ENCODE measurements at places on chromosomes 4 and X.

GRCh38 chr4:94508806-94509205 is 57.1 kb downstream of the PDLIM5 start:
- no peak for DNase-seq

DNA sequence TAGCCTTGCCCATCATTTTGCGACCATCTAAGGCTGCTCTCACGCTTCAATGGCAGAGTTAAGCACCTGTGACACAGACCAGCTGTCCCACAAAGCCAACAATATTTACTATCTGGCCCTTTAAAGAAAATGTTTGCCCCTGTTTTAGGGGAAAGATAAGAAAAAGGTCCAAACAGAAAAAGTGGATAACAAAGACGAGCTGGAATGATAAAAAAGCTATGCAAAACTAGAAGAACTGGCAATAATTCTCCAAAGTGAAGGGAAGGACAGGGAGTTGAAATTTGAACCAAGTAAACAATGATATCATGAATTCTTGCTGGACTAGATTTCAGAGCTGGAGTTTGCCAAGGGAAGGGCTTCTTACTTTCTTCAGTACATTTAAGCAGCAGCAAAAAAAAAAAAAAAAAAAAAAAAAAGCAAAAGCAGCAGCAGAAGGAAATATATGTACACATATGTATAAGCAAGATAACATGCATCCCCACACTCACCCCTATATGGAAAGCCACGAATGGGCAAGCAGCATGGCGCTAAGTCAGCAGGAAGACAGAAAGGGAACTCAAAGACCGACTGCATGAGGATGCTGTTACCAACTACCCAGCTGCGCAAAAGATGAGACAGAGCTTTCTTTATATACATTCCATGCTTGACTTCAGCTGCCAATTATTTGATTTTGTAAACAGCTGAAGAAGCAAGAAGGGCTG is 12.5 kb downstream of the TRAPPC2 start:
- DNase-seq, result no peak

DNA sequence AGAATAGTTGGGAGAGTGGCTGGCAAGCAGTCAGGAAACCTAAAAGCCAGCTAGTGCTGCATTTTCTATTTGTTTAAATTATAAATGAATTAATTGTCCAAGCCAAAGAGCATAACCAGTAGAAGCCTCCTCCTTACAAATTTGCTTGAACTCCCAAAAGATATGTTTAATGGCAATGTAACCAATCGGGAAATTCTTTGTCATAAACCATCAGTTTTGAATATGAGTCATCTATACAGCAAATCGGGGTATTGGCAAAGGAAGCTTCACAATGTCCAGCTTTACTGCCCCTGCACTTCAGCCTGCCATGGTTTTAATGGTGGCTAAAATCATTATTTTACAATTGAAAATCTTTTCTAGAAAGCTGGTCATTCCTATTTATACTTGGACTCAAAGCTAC is 216.6 kb downstream of the SHROOM3 start:
- DNase-seq, result no peak

GRCh38 chr4:158038718-158039117 is 134.1 kb downstream of the GASK1B start:
- no peak for DNase-seq

GRCh38 chr4:163331629-163332376 is 593 bp downstream of the NPY1R start:
- DNase-seq, result no peak

DNA sequence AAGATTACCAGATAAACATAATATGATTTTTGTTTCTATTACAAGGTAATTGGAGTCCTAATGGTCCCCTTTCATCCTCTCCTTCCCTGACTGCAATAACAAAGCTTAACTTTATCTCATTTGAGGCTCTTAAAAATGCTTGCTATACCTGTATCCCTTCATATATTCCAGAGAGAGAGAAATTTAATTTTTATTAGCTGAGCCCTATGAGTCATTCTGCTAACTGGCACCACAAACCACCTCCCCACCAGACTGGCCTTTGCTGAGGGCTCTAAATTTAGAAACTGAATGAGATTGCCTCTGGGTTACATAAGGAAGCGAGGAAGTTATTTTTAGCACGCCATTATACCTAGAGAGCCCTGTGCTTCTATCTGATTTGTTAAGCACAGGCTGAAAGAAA is 27.4 kb downstream of the CBLL2 start:
- no peak for DNase-seq

DNA sequence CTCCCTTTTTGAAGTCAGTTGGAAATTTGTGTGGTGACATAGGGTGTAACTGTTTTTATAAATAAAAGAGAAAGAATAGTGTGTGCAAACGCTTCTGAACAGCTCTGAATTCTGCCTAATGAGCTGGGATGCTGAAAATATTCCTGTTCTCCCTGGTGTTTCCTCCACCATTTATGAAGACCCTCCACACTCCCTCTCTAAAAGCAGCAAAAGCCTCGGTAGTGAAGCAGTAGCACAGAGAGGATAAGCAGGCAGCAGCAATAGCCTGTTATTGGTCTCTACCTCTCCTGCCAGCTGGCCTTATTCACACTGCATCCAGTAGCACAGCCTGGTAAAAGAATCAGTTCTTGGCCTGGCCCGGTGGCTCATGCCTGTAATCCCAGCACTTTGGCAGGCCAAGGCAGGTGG is 406.1 kb downstream of the IQCM start:
- no peak for DNase-seq
